ENCODE measurements at places on chromosomes 16 and 17.

- no peak for DNase-seq
Observed at GRCh38 chr16:48969611-48970010, 312.0 kb downstream of the CBLN1 start.

- DNase-seq = no peak
Observed at GRCh38 chr16:88828711-88829110, 17.0 kb upstream of the APRT start.

GRCh38 chr17:40450175-40450574, 6.9 kb downstream of the IGFBP4 start:
- DNase-seq = peak; percentile 24

GRCh38 chr17:76176701-76177574, 35.9 kb upstream of the FOXJ1 start:
- no peak for DNase-seq

DNA sequence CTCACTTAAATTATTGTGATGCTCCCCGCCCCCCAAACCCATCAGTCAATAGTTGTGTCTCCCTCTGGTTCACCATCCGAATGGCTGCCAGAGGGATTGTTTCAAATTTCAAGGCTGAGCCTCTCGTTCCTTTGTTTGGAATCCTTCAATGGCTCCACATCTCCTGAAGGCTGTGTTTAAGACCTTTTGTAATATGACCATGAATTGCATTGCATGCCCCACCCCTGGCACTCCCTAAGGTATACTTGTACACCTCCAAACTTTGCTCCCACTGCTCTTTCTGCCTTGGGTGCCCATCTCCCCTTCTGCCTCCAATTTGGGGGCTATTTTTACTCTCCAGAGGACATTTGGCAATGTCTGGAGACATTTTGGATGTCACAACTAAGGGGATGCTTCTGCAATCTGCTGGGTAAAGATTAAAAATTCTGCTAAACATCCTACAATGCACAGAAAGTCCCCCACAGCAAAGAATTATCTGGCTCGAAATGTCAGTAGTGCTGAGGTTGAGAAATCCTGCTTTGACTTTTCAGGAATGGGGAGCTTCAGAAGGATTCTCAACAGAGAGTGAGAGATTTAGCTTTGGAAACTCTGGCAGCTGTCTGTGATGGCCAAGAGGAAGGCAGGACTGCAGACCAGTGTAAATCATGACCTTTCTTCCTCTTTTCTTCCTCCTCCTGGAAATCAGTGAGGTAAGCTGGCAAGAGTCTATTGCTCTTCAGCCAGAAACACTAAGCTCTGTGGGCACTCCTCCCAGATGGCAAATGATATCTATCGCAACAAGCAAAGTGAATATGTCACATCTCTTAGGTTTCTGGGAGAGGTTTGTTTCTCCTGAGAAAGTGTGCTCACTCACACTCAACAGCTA, 8.7 kb upstream of the IL4R start:
- no peak for DNase-seq
